ENCODE measurements at places on chromosomes 3 and 15.

GRCh38 chr3:127775398-127776109, 46.8 kb downstream of the MGLL start:
- peak; percentile 56 for DNase-seq

- no peak for DNase-seq
Measured at GRCh38 chr15:95868450-95868849, 462.1 kb upstream of the NR2F2 start.

DNA sequence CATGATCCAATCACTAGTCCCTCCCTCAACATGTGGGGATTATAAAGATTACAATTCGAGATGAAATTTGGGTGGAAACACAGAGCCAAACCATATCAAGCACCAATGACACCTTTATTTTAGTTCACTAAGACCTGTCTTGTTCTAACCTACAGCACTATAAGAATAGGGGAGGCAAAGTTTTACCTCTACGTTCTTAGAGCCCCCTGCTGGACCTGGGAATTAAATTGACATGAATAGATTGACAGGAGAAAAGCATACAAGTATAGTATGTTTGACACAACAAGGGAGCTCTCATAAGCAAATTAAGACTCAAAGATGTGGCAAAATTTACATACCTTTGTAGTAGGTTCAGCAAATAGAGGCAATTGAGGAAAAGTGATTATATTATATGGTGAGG, 974.4 kb upstream of the ALCAM start:
- no peak for DNase-seq

DNA sequence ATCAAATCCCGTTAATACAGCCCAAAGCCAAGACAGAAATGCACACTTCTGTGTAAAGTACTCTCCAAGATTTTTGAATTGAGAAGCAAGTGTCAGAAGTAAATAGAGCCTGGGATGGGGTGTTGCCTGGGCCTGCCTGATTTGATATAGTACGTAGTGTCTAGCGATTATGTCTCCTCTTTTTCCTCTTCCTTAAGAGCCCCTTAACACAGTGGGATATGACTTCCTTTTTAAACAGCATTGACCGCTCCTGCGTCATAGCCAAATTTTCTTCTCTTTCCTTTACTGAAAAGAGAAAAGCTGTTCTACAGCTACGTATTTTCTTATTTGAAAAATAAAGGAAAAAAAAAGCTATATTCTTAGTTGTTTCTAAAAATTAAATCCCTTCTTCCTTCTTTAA, 97.7 kb downstream of the PLCL2 start:
- DNase-seq = no peak

DNA sequence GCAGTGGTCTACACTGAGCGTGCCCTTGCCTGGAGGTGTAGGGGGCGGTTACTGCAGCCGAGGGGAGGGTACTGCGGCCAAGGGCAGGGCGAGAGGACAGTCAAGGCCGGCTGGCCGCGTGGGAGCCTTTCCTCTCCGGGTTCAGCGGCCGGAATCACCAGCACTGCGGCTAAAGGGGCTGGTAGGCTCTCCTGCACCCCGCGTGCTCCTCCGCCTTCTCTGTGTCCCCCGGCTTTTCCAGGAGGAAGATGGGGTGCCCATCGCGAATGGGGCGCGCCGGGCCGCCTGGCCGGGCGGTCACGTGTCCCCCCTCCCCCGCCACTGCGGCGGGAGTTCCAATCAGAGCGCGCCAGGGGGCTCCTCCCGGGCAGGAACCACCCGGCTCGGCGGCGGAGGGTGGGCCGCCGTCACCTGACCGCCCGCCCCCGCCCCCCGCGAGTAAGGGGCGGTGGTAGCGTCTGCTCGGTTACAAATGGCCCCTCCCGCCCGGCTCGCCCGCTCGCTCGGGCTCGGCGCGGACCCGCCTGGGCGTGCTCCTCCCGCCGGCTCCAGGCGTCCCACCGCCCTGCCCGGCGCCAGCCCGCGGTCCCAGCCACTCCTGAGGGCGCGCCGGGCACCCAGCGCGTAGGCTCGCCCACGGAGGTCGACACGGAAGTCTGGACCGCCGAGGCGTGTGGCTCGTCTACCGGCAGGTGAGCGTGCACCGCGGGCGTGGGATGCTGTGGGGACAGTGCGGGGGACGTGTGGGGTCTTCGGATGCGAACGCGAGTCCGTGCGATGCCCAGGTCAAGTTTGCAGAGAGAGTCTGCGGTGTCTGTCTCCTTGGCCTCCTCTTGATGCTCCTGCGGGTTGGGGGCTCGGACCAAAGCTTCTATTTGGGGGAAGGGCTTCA, 242.6 kb upstream of the TOPAZ1 start:
- no peak for DNase-seq

DNA sequence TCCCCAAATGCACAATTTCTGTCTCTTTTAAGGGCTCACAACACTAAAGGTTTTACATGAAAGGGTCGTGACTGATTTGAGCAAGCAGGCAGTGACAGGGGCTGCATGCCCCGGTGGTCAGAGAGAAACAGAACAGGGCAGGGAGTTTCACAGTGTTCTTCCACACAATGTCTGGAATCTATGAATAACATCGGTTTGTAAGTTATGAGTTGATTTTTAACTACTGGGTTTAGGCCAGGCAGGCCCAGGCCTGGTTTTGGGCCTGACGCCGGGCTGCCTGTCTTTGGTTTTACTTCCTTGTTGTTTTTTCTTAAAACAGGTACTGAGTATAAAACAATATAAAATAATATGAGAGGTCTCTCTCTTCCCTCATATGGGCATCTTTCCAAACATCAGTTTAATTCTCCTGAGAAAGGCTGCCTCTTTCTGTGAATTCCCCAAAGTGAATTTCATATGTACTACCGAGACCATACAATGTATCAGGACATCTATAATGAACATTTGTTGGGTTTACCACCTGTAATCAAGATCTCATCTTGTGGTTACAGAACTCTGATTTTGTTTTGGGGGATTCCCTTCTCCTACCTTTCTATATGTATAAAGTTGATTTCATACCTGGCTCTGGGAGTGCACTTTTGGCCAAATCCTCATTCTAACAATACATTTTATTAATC, 74.4 kb downstream of the CD200 start:
- no peak for DNase-seq

GRCh38 chr3:115517457-115518050, 105.8 kb upstream of the GAP43 start:
- DNase-seq = no peak

DNA sequence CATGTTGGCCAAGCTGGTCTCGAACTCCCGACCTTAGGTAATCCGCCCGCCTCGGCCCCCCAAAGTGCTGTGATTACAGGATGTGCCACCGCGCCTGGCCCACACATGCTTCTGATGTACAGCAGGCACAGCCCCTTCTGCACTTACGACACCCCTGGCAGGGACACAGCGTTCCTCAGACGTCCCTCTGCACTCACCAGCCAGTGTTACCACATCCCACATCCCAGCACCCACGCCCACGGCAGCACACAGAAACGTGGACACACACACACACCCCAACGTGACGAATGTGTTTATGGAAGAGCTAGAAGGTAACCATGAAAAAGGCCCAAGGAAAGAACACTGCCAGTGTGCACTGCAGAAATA, 576 bp upstream of the RPAP1 start:
- DNase-seq = no peak

DNA sequence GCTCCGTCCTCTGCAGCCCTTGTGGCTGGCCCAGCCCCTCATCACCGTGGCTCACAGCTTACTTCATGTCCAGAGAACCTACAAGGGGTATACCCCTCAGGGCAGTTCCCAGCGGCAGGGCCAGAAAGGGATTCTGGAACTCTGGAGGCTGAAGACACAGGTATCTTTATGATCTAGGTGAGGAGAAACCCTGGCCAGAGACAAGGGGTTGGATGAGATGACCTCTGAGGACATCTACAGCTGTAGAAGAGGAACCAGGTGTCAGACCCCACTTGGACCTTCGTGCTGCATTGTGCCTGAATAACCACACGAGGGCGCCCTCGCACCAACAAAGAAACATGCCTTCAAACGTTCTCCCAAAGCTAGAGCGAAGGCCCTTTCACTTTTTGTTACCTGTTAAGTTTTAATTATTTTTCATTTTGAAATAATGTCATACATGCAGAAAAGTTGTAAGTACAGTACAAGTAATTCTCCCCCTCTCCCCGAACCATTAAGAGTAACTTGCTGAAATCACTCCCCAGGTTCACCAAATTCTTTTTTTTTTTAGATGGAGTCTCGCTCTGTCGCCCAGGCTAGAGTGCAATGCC, 118.7 kb upstream of the SMAD3 start:
- DNase-seq = no peak

DNA sequence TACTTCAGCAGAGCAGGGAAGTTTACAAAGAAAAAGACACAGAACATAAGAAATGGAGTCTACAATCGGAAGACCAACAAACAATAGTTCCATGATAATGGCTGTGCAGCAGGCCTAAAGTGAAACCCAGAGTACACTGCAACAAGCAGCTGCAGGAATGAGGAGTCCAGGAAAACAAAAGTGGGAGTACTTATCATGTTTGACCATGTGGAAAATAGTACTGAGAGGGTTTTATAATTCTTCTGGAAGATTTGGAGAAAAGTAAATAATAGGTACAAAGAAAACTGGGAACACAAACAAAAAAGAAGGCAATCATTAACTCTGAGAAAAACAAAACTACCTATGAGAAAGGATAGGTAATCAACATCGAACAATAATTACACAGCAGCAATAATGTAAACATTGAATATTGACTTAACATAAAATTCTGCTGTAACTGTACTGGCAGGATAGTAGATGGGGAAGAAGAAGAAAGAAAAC, 87.5 kb downstream of the NEK10 start:
- DNase-seq = no peak

GRCh38 chr3:119034256-119035013, at the start of gene IGSF11:
TSS of gene IGSF11 (minus strand) at chr3:119034846. CDS start at chr3:119034582, 264 bp downstream.
- no peak for DNase-seq

DNA sequence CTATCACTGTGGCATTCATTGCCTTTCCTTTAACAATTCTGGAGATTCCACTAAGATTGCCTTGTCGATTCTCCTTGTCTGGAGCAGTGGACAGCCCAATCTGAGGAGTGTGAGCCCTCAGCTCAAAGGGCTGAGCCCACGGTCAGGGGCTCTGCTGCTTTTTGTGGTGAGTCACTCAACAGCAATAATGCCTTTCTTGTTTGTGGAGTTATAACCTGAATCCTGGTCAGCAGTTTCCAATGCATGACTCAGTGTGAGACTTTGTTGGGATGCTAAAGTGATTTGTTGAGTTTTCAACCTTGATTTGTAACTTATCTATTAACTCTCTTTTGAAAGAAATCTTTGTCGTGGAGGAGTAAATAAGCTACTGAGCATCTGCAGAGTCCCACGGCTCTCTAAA, 183.5 kb downstream of the TJP1 start:
- DNase-seq = no peak

DNA sequence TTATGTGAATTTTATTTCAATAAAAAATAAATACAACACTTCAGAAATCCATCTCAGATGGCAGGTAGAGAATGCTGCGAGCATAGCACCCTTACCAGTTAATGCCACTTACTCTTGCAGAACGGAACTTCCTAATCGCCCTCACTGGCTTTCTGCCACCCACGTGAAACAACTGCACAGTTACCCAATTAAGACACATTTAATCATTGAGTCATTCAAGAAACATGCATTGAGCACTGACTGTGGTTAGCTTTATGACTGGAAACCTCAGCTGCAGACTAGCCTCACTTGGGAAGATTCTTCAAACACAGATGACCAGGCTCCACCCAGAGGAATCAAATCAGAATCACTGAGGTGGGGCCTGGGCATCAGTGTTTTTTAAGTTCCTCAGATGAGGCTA, 5.6 kb upstream of the MFGE8 start:
- peak; percentile 99 for DNase-seq

DNA sequence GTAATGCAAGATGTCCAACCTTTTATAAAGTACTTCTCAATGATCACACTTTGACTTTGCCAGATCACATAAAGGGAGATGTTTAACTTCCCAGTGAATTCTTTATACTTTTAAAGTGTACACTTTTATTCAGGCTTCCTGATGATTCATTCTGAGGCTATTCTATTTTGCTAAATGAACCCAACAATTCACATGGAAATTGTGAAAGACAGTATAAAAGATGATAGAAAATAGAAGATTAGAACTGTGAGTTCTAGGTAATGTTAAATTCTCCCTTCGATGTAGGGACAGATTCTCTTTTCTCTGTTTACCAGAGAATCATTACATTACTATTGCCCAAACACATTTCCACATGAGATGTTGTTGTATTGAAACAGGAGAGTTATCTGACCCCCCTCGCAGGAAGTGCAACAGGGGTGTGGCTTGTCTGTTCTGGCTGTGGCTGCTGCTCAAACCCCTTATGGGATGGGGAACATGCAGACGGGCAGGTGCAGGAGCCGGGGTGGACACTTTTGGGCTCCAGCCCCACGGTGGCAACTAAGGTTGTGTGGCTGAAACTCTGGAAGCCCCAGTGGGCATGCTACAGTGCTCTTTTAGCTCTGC, 131.3 kb upstream of the LRTM1 start:
- DNase-seq = peak; percentile 3

DNA sequence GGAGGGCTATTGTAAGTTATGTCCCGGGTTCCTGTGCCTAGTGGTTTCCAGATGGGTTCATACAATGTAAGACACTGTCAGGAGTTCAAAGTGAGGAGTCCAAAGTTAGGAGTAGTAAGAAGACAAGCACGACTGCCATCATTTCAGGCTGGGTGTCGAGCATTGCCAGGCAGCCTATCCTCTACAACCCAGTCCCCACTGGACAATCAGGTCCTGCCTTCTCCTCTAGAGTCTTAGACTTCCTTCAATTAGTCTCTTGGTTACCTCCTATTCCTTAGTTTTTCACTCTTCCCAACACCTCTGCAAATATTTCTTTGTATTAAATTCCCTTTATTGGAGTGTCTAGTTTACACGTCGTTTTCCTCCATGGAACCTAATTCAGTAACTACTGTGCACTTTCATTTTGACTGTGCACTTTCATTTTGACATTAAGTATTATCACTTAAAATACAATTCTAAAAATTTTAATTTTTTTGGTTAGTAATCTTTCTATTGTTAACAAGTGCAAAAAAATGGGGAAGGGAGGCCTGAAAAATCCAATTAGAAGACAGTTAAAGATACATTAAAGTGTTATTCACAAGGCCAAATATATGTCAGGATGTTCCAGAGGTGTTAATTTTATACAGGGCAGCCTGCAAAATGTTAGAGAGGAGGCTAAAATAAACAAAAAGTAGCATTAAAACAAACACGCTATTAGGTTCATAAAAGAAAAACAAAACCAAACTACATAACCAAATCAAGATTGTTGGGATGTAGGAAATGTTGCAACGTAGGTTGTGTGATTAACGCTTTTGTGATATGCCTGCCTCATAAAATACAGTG, 155.3 kb downstream of the TBL1XR1 start:
- no peak for DNase-seq

Measured in AG04449 (cell line).